ENCODE measurements at places on chromosomes 2 and 18. TPM values are rescaled to one million over a fixed set of nuclear protein-coding genes. Genes with fewer than 3 reads are reported as not detected.

Gene GCG
- not detected for total RNA-seq

DNA sequence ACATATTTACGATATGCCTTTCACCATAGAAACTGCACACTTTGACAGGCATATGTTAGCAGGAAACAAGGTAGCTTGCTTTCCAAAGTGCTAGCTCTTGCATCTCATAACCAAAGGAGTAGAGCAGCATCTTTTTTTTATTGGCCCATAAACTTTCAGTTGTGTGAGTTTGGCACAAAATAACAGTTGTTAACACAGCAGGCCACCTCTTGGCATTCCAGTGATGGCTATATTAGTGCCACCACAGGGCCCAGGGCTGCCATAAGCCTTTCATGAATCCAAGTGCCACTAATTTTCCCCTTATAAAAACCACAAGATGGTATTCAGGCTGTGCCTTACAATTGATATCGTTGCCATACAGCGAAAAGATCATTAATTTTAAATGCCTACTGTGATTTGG is 40.3 kb upstream of the KLF7 start:
- no peak overlapping the region for H3K4me3 ChIP-seq
- no peaks in the 10 kb centered on the region for H3K4me1 ChIP-seq

GRCh38 chr2:60316381-60317033 is 236.9 kb downstream of the BCL11A start:
- H3K27me3 ChIP-seq, result peaks cover 5% of the 10 kb centered on the region
- no peak overlapping the region for H3K27ac ChIP-seq
- no peaks in the 10 kb centered on the region for H3K36me3 ChIP-seq
- no peak for DNase-seq

- no peaks in the 10 kb centered on the region for H3K4me1 ChIP-seq
- DNase-seq, result no peak
- H3K27ac ChIP-seq, result no peak overlapping the region
- no peaks in the 10 kb centered on the region for H3K36me3 ChIP-seq
- H3K27me3 ChIP-seq, result no peaks in the 10 kb centered on the region
- no peak overlapping the region for H3K4me3 ChIP-seq
Measured at GRCh38 chr2:51903728-51904127, 871.8 kb upstream of the NRXN1 start.
